Brain microvascular endothelial cell (primary cell): ENCODE measurements at places on chromosomes 13 and 19.

- DNase-seq = no peak
These were observed 21.2 kb downstream of the MAST1 start for GRCh38 chr19:12859546-12859945.

DNA sequence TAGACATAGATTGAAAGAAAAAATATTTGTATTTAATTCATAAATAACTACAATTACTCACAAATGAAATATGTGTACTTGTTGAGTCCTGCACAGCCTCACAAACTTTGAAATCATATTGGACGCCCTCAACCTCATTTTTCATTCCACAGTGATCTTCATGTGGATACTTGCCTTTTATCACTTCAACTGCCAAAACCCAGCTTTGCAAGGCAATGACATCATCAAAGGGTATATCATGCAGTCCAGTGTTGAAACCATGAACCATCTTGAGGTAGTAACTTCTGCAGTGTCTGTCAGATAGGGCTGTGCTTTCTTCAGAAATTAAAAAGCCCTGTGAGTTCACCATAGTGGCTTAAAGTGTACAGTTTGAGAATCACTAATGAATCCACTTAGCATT, 82.2 kb downstream of the HS6ST3 start:
- no peak for DNase-seq

DNA sequence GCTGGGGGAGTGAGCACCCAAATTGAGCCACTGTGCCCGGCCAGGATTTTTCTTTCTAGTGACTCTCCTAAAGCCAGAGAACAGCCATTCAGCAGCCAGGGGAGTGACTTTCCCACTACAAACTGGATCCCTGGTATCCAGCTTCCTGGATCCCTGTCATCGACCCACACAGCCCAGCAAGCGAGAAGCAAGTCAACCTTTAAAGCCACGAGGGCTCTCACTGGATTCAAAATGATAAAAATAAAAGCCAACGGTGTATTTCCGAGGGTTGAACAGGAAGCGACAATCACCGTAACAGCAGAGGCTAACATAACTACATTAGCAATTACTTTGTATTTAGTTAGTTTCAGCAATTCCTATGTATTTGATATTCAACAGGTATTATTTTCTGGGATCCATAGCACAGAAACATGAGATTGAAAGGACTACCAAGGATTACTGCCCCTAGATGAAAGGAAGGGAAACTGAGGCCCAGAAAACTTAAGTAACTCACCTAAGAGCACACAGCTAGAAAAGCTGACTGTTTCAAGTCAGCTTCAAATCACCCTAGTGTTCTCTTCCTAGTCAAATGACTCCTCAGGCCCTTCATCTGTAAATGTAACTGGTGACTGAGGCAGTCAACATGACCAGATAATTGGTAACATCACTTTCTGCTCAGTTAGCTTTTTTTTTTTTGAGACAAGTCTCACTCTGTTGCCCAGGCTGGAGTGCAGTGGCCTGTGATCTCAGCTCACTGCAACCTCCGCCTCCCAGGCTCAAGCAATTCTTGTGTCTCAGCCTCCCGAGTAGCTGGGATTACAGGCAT, 2.7 kb downstream of the RFX1 start:
- no peak for DNase-seq

- DNase-seq = peak; percentile 60
These were observed 19.2 kb downstream of the GPX4 start for GRCh38 chr19:1122972-1123363.

DNA sequence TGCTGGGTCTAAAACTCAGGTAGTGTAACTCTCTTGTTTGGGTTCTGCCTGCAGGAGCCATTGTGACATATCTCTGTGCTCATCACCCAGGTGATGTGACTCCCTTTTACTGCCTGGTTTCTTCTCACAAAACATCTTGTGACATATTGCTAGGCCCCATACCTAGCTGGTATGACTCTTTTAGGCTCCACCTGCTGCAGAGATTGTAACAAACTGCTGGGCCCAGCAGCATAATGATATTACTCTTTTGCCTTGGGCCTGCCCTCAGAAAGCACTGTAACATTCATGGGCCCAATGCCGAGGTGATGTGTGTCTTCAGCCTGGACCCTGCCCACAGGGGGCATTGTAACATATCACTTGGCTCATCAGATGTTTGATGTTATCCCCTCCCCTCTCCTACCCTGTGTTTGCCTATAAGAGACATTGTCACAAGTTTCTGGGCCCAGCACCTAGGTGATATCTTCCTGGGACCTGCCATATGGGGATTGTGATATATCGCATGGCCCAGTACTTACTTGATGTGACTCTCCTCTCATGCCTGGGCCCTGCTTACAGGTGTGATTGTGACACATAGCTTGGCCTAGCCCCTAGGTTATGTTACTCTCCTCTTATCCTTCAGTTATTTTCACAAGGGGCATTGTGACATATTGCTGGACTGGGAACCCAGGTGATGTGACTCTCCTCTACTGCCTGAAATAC, 18.0 kb upstream of the ZNF681 start:
- no peak for DNase-seq

GRCh38 chr19:46886546-46887239, 25.9 kb downstream of the ARHGAP35 start:
- DNase-seq = no peak

DNA sequence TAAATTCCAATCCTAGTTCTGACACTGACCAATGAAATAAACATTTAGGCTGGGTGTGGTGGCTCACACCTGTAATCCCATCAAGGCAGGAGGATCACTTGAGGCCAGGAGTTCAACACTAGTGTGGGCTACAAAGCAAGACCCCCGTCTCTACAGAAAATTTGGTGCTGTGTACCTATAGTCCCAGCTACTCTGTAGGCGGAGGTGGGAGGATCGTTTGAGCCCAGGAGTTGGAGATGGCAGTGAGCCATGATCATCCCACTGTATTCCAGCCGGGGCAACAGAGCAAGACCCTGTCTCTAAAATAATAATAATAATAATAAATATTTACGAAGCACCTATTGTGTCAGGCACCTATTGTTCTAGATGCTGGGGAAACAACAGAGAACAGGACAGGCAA, 6.7 kb downstream of the IRGQ start:
- no peak for DNase-seq

DNA sequence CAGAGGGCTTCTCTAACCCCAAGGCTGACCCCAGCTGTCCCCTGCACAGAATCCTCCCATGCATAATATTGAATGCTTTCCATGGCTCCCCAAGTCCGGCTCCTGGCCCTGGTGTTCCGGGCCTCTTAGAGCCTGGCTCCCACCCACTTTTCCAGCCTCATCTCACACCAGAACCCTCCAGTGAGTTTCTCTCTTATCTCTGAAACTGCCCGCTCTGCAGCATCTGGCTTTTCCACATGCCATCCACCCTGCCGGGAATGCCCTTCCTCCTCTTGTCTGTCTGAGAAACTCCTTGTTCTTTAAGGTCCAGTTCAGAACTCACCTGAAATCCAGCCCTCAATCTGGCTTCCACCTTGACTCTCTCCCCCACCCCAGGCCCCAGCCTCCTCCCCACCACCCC, 6.8 kb downstream of the SYNGR4 start:
- DNase-seq = no peak

DNA sequence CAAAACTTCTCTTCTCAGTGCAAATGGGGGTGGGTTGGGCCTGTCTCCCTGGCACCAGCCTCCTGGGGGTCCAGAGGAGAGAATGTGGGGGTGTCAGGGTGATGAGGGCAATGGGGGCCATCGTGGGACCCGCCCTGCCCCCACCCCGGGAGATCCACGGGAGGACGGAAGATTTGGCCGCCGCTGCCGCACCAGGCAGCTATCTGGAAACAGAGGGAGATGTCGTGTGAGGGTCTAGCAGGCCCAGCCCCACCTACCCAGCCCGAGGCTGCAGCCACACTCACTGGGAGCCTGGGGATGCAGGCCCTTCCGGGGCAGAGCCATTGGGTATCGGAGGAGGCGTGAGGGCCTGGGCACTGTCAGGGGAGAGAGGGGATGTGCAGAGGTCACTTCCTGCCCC, 1.8 kb upstream of the TMEM86B start:
- no peak for DNase-seq

DNA sequence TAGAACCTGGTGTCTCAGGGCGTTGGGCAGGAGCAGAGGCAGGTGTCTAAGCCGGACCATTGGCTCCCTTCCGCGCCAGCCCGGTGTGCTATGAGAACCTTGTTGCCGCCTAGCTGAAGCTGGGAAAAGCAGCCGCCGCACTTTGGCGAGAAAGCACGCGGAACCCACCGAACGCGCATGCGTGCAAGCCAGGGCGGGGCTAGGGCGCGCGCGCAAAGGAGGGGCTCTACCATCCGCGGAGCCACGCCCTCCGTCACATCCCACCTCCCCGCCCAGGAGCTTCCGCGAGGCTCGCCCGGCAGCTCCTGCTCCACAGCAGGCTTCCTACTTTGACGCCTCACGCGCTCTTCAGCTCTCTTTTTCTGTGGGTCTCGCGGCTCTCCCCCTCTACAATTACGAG, 51.3 kb downstream of the WDR87 start:
- peak; percentile 2 for DNase-seq

DNA sequence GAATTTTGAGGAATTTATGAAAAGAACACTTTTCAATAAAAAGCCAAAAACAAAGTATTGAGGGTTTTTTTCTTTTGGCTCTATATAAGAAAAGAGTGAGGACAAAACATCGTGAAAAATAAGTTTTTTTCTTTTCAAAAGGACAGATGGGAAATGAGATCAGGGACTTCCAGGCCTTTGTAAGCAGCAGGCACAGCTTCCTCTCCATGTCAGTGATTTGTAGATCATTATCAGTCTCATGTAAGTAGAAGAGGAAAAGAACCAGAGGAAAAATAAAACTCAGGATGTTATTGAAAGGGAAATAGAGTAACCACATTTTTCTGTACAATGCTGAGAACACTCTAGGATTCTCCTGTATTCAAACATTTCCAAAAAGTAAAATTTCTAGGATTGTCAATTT, 29.9 kb downstream of the DOCK9 start:
- no peak for DNase-seq

DNA sequence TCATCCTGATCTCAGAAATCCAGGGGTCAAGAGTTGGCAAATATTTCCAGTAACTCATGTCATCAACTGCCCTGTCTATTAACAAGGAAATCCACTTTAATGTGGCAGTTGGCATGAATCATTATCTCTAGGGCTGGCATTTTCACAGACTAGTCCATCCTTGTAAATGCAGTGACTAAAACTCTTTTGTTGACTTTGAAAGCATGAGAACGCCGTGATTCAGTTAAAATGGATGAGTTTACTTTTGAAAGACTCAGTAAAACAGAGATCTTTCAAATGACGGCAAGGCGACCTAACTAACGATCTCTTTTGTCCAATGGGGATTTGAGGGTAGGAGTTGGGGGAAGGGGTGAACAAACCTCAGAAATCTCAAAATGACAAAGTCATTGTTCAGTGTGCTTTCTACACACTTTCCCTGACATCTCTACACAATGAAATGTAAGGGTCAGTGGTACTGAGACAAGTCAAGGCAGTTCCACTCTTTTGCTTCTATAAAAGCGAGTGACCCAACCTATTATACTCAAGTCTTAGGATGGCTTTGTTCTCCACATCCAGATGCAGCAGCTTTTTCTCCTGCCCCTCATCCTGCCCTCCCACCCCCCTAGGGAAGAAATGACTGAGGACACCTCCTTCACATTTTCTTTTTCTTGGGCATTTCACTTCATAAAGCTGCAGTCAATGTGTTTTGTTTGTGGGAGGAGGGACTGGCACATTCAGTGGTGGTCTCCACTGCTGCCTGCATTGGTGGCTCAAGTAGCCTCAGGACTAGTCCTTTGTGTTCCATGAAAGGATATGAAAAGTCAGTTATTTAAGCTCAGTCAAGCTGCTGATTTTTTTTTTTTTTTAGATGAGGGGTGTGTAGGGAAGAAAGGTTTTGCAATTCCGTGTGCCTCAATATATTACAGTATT, 200.5 kb downstream of the ABCC4 start:
- peak; percentile 66 for DNase-seq

- DNase-seq = no peak
These were observed 319.6 kb downstream of the TEX29 start for GRCh38 chr13:111640006-111640405.

- DNase-seq = no peak
These were observed 91.8 kb downstream of the WTIP start for GRCh38 chr19:34573226-34573864.

DNA sequence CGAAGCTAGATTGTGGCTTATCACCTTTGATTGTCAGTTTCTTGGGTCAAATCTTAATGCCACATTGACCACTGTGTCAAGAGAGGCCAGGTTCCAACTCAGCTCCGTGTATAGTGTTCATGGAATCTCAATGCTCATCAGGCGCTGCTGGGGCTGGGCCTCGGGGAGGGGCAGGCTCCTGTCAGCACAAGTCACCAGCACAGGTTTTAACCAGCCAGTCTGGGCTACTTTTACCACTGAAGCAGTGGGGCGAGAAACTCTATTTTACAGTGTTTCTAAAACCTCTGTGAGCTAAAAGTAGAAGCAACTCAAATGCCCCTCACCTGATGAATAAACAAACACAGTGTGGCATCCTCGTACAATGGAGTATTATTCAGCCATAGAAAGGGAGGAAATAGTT, 118.7 kb upstream of the GJB6 start:
- no peak for DNase-seq

DNA sequence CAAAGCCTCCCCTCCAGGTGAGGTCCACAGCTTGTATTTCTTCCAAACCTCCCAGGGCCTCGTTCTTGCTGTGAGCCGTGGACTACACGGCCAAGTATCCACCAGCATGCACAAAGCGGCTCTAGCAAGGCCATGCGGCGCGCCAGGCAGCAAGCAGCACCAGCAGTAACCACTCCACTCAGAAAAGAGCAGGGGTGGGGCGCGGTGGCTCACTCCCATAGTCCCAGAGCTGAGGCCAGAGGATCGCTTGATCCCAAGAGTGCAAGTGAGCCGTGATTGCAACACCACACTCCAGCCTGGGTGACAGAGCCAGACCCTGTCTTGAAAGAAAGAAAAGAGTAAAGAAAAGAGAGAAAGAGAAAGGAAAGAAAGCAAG, 4.7 kb downstream of the CCDC8 start:
- no peak for DNase-seq

DNA sequence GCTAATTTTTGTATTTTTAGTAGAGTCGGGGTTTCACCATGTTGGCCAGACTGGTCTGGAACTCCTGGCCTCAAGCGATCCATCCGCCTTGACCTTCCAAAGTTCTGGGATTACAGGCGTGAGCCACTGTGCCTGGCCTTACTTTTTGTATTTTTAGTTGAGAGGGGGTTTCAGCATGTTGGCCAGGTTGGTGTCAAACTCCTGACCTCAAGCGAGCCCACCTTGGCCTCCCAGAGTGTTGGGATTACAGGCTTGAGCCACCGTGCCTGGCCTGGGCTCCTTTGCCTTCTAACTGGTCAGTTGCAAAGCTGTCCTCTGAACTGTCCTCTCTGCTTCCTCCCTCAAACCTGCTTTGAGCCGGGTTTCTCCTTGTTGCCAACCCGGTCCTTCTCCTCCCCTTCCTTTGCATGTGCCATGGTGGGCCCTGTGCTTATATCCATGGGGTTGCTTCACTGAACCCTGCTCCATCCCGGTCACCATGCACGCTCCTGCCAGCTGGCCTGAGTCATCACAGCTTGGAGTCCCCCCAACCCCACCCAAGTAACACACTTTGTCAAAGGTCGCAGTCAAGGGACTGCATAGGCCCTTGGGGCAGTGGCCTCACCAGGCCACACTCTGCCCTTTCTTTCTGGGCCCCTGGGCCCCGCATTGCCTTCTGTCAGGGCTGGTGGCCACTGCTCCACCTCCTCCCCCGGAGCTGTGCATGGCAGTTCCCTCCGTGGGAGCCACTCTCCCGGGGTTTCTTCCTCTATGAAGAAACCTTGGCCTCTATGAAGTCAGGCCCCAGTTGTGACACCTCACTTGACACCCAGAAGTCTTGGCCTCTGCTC, 21.2 kb downstream of the WTIP start:
- no peak for DNase-seq

GRCh38 chr13:40749327-40749726, 21.7 kb downstream of the MRPS31 start:
- no peak for DNase-seq
